ENCODE measurements at places on chromosomes 16 and 17.
A peak's percentile ranks its signal among the peaks of the same experiment; 100 is the strongest.

DNA sequence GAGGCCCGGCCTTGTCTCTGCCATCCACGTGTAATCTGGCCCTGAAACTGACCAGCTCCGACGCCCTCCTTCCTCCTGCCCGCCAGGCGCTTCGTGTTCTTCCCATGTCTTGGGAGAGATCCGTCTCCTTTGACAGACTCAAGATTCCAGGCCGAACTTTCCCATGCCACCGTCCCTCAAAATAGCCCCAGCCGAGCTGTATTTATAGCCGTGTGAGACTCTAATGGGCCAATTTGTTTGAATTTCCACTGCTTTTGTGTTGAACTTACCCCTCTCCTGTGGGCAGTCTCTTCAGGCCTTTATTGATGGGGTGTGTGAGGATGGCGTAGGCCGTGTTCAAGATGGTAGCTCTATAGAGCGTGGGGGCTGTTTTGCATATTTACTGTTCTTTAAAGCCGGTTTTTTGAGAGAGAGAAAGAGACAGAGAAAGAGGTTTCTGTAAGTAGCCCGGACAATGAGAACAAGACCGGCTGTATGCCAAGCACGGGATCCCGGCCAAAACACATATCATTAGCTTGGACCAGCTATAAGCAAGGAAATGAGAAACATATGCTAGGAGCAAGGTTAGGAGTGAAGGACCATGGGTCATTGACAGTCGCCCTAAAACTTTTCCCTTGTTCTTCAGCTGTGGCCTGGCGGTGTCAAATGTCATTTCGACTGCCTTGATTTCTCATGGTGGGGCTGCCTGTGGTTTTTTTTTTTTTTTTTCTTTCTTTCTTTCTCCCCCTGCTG, 124.5 kb upstream of the ZFHX3 start:
- DNase-seq: peak; percentile 83

- no peak for DNase-seq
Observed at GRCh38 chr17:47297661-47298400, 25.9 kb upstream of the EFCAB13 start.

DNA sequence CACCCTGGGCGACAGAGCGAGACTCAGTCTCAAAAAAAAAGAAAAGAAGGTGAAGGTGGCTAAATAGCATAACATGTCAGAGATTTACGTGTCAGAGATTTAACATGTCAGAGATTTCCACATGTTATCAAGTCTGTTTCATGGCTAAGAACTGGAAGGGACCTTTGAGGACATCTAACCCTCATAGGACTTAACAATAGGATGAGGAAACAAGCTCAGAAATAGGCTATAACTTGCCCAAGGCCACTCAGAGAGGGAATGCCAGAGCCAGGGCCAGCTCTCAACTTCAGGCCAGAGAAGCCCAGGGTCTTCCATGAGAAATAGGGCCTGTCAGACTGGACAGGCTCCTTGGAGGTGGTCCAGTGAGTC, 26.8 kb upstream of the ZNF629 start:
- peak; percentile 42 for DNase-seq

DNA sequence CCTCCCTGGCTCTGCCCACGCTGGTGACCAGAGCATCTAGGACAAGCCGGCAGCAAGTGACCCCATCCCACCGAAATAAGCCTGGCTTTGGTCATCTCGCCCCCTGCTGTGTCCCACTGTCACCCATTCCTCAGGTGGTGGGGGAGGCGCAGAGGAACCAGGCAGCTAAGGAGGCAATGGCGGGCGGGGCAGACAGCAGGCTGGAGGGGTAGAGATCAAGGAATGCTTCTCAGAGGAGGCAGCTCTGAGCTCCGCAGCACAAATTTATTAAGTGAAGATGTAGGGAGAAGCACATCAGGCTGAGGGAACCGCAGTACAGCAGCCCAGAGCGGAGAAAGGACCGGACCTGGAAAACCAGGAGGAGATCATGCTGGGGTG, 7.5 kb upstream of the KREMEN2 start:
- no peak for DNase-seq

- peak; percentile 53 for DNase-seq
Observed at GRCh38 chr16:23148513-23149266, 562 bp downstream of the USP31 start.

DNA sequence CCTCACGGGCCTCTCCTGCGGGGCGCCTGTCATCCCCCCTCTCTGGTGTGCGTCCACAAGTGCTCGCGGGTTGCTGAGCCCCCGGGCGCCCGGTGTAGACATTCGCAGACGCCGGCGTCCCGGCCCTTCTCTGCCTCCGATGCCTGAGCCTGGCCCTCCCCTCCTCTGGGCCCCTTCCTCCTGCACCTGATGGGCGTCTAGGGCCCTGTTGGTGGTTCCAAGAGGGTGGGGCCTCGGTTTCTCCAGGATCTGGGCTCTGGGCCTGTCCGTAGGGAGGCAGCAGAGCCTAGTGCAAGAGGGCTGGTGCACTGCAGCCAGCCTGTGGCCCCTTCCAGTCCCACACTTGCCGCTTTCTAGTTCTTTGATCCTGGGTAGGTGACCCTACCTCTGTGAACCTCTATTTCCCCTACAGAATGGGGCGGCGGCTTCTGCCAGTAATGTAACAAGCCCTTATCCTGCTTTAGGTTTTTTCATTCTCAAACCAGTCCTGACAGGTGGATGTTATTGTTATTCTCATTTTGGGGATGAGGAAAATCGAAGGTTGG, 623 bp downstream of the E4F1 start:
- peak; percentile 42 for DNase-seq

- no peak for DNase-seq
Observed at GRCh38 chr17:77690271-77691161, 268.0 kb upstream of the TNRC6C start.
